ENCODE measurements at places on chromosomes 3 and 15.

DNA sequence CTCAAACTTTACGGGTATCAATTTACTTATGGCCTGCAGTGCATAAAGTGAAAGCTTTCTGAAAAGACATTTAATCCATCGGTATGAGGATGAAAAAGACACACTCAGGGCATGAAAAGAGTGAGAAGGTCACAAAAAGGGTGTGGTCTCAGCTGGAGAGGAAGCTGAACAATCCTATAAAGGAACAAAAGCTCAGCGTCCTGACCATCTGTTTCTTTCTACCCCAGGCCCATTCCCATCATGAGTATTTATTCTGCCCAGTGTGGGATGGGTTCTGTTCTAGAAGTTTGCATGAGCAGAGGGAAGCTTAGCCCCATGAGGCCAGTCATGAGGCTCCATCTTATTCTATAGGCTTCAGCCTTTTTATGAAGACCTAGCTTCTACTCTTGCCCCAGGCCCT is 144.6 kb downstream of the LPP start:
- no peak for DNase-seq

GRCh38 chr3:154013736-154014135 is 107.5 kb upstream of the ARHGEF26 start:
- DNase-seq, result no peak

DNA sequence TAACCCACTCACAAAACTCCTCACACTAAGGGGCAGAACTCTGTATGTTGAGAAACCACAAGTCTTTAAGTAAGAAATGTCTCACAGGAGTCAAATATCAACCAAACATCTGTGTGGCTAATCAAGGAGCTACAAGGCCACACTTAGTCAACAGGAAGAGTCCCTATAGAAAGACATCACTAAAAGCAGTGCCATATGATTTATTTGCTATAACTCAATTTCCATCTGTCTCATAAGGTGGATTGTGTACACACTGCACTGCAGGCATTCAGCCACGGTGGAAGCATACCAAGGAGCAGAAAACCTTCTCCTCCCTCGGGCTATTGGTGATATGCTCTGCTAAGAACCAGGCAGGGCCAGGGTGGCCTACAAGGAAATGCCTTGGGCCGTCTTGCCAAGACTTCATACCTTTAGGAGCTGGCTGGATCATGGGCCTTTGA is 197.6 kb upstream of the CFAP20DC start:
- no peak for DNase-seq

GRCh38 chr15:67064607-67065530 is 533 bp upstream of the SMAD3 start:
- DNase-seq, result no peak

- DNase-seq, result no peak
Measured at GRCh38 chr3:43638594-43639447, 17.0 kb upstream of the ANO10 start.

DNA sequence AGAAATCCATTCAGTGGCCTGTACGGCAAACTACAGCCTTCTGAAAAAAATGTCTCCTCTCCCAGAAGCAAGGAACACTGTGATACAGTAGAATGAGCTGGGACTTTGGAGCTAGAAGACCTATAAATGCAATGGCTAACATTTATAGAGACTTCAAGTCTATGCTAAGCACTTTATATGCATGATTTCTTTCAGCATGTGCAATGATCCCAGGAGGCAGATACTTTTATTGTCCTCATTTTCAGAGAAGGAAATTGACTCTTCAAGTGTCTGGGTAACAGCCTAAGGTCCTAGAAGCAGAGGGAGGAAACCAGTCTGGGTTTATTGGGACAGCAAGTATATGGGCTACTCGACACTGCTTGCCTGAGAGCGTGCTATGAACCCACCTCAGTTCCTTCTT is 140.9 kb downstream of the ALDH1A2 start:
- DNase-seq, result no peak

DNA sequence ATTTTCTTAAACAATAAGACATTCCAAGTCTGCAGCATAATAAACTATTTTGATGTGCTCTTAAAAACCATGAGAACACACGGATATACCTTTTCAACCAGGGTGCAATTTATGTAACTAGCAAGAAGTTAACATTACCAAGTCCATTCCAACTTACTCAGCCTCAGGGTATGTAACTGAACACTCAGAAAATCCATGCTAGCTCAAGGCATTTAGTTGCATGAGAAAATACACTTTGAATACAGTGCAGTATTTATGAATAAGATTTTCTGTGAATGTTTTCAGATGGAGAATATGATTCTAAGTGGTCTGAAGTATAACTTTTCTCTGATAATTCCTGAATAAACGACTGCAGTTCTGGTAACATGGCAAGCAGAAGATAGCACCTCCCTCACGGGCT is 124.3 kb downstream of the SNRK start:
- no peak for DNase-seq

GRCh38 chr15:87144775-87145174 is 1065.1 kb downstream of the AGBL1 start:
- DNase-seq, result no peak

DNA sequence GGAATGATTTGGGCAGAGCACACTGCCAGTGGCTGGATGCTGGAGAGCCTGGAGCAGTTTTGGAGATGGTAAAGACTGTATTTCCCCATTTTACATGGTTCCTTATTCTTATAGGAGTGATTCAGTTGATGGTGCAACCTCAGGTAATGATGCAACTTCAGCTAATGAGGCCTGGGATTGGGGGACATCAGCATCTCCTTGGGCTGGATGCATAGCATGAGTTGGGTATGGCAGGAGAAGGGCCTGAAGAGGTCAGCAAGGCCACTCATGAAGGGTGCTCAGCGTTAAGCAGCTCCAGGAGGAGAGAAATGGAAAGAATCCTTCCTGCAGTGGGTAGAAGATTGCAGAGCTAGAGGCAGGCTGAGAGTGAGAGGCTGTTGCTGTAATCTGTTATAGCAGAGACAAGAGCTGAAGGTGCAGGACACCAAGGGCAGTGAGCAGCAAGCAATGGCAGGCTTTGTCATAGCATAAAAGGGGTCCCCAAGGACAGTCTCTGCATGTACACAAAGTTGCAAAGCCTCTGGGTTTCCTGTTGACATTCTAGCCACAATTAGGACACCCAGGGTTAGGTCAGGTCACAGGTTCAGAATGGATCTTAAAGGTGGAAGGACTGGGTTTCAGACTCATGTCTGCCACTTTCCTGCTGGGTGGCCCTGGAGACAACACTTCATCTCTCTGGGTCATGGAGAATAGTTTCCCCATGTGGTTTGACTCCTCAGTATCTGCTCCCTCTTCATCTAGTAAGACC is 29.5 kb upstream of the SNRK start:
- no peak for DNase-seq

- no peak for DNase-seq
Measured at GRCh38 chr3:34387826-34388564, 589.6 kb downstream of the PDCD6IP start.

Data from stimulated activated CD4-positive, alpha-beta T cell treated with anti-CD3 and anti-CD28 coated beads, Interleukin-1b, Interleukin-23, amount 100 ng/mL, for 1 hour (primary cell).